BJ (cell line): ENCODE measurements at places on chromosomes 6 and 20. TPM values are rescaled to one million over a fixed set of nuclear protein-coding genes. Genes with fewer than 3 reads are reported as not detected.

Gene CST2
- not detected in 2 replicates for polyA plus RNA-seq

DNA sequence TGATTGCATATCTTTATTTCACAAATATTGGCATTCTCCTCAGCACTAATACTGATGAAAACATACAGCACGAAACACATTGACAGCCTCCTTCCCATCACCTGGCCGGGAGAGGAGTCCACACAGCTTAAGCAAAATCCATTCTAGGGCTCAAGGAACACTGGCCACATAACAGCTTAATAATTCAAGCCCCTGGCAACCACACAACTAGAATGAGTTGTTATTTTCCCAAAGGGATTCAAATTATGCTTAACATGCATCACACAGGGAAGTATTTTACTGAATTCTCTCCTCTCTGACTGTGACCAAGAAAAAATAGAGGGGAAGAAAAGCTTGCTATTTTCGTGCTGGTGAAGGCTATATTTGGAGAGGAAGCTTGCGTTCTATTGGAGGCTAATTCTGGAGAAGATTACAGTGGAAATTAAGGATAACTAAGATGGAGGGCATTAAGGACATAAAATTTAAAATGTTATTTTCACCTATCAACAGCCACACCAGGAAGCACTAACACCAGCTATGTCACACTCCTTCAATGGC lies 198.5 kb downstream of the ADGRG6 start:
- no peak for DNase-seq

GRCh38 chr20:5372371-5372770 lies 55.6 kb upstream of the PROKR2 start:
- DNase-seq = no peak

Gene RIPOR3
- 0.44 and 1.2 TPM in 2 replicates for polyA plus RNA-seq

Gene TINAG
- polyA plus RNA-seq = not detected in 2 replicates

Gene THEMIS
- not detected in 2 replicates for polyA plus RNA-seq

Gene C6orf58
- 0.06 TPM in 1 of 2 replicates, not detected in the other for polyA plus RNA-seq

- DNase-seq = no peak
These were observed 6.1 kb upstream of the HSPA1B start for GRCh38 chr6:31821301-31822035.
